ENCODE measurements at places on chromosomes 7 and 10. TPM values are rescaled to one million over a fixed set of nuclear protein-coding genes. Genes with fewer than 3 reads are reported as not detected.

The WBP1L gene
- 26.1 TPM for total RNA-seq

The SHOC2 gene
- total RNA-seq: 30.3 TPM

The DNTT gene
- total RNA-seq: not detected

The ADCY1 gene
- total RNA-seq: 1.0 TPM

The PURB gene
- 18.2 TPM for total RNA-seq

The AFAP1L2 gene
- total RNA-seq: 6.8 TPM

The VPS37D gene
- 2.4 TPM for total RNA-seq

The TUBB8 gene
- not detected for total RNA-seq

The CALU gene
- 280 TPM for total RNA-seq

The ARMC3 gene
- total RNA-seq: under 0.01 TPM

The NKX6-2 gene
- not detected for total RNA-seq

The IDI1 gene
- total RNA-seq: 55.8 TPM

The NPC1L1 gene
- under 0.01 TPM for total RNA-seq

The VIM gene
- 115 TPM for total RNA-seq

The ABCB1 gene
- under 0.01 TPM for total RNA-seq

The GTF2IRD1 gene
- total RNA-seq: 23.7 TPM

Data from bronchial epithelial cell (primary cell).